PC-3 (cell line): ENCODE measurements at places on chromosomes 5 and 9. TPM values are rescaled to one million over a fixed set of nuclear protein-coding genes. Genes with fewer than 3 reads are reported as not detected.

DNA sequence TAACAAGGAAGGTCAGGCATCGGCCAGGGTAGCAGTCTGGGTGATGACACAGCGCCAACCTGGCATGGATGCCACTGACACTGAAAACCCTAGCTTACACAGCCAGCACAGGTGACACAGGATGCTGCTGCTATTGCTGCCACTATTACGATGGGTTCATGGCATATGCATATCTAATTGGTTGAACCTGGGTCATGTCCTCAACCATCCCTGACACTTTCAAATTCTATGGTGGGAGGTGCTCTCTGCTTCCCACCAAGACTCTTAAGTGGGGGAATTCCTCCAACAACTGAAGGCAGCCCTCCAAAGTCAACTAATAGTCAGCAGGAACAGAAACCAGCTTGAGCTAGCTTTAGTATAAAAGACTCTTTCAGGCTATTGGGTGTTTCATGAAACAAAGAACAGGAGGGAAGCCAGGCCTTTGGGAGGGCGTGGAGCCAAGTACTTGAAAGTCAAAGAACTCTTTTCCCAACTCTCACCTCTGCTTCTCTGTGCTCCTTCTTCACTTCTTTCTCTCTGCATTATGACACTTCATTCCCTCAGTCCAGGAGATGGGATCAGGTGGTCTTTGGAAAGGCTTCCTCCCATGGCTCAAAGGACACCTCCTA is 21.3 kb downstream of the PTTG1 start:
- DNase-seq = no peak

DNA sequence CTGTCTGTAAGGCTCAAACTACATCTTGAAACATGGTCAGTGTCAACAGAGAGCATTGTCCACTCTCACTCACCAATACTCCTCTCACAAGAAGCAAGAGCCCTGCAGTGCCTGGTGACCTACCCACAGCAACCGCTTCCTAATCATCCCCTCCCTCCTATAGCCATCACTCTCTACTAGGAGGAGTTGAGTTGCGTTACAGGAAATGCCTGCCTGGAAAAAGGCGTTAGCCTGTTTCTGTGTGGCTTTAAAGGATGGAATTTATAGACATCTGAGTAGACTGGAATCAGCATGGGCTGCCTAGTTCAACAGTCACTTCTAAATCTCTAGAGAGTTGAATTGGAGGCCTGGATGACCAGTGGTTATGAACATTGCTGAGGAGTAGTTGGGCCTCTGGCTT is 108.3 kb upstream of the FER start:
- DNase-seq = no peak

- DNase-seq = peak; percentile 90
These were observed 109.3 kb upstream of the IFNE start for GRCh38 chr9:21591221-21592062.

Gene ADAMTS2
- not detected in 2 replicates for total RNA-seq

Gene MLANA
- not detected in 2 replicates for total RNA-seq
